ENCODE measurements at places on chromosomes 3 and 15. TPM values are rescaled to one million over a fixed set of nuclear protein-coding genes. Genes with fewer than 3 reads are reported as not detected.

DNA sequence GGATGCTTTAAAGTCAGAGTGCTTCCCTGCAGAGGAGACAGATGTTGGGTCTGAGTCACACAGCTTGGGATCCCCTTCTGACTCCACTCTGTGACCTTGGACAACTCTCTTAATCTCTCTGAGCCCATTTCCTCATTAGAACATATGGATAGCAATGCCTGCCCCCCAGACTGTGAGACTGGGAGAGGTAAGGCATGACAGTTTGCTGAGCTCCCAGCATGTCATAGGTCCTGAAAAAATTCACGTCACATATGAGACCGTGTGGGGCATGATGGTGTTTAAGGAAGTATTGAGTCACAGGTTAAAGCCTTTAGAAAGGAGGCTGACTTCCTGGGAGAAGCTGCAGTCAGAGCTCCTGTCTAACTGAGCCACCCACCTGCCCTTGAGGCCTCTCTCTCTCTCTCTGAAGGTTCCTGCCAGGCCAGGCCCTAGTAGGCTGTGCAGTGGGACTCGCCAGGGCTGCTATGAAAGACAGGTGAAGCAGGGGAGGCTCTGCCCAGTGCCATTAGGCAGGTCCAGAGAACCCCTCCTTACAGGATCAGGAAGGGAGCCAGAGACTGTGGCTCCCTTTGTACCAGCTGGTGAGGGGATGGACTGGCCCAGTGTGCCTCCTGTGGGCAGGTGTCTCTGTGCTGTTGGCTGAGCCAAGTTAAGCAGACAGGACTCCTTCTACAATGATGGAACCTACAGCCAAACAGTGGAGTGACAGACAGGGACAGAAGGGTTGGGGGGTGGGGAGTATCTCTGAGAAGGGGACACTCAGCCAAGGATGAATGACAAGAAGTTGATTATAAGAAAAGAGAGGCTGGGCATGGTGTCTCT is 19.5 kb upstream of the DOCK3 start:
- DNase-seq = no peak

SLC25A38 gene
- total RNA-seq = 19.3 TPM

GRCh38 chr3:148020861-148021260 is 611.7 kb downstream of the ZIC1 start:
- DNase-seq = no peak

GRCh38 chr3:48739617-48739954 is 22.6 kb upstream of the IP6K2 start:
- no peak for DNase-seq

FANCI gene
- 125 TPM for total RNA-seq

GOLGA6C gene
- total RNA-seq = not detected

GRCh38 chr15:89845305-89845893 is 30.7 kb upstream of the ANPEP start:
- no peak for DNase-seq

UROC1 gene
- total RNA-seq = not detected

SNTN gene
- not detected for total RNA-seq

ASB14 gene
- not detected for total RNA-seq

DNA sequence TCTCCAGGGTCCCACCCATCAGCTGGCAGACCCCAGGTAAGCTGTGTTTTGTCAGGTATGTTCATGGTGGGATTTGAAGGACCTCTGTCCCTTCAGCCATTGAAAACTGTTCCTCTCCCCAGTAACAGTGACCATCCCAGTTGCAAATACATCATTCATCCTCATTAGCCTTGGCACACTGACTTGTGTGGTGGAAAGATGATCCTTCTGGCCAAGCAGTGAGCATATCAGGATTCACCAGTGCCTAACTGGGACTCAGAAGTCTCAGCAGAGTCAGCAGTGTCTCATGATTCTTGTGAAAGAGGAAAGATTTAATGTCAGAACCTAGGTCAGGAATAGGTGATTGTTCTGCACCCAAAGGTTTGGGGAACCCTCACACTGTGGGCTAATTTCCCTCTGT is 90.2 kb downstream of the DNAJB8 start:
- no peak for DNase-seq

NAALADL2 gene
- total RNA-seq = 11.5 TPM

GRCh38 chr3:143092191-143092590 is 27.4 kb upstream of the CHST2 start:
- no peak for DNase-seq

MCTP2 gene
- 0.56 TPM for total RNA-seq

C3orf22 gene
- total RNA-seq = not detected

SCAPER gene
- 15.0 TPM for total RNA-seq

IGF2BP2 gene
- total RNA-seq = 147 TPM

INSYN1 gene
- total RNA-seq = 0.17 TPM

- DNase-seq = no peak
Observed at GRCh38 chr3:181718987-181719911, 7.5 kb downstream of the SOX2 start.

DNA sequence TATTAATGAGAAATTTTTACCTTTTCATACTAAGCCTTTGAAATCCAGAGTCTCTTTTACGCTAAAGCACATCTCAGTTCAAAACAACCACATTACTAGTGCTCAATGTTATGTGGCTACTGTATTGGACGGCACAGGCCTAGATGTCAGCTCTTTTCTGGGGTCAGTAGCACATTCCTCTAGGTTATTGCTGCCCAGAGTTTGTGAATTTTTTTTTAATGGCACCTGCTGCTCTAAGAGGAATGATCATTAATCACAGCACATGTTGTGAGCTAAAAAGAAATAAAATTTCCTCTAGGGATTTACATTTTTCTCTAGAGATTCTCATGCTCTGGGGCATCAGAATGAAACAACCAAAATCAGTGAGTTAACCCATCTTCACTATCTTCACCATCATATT is 436.8 kb upstream of the THBS1 start:
- no peak for DNase-seq

TMEM108 gene
- 4.8 TPM for total RNA-seq

GRCh38 chr3:47427866-47428265 is 47.0 kb downstream of the PTPN23 start:
- DNase-seq = no peak

GRCh38 chr3:32937331-32937730 is 14.1 kb upstream of the CCR4 start:
- DNase-seq = no peak

- DNase-seq = no peak
Observed at GRCh38 chr3:110731148-110731547, 340.5 kb upstream of the NECTIN3 start.

- peak; percentile 92 for DNase-seq
Observed at GRCh38 chr15:64905119-64905831, 6.4 kb upstream of the ANKDD1A start.

MYD88 gene
- 3.1 TPM for total RNA-seq

DNA sequence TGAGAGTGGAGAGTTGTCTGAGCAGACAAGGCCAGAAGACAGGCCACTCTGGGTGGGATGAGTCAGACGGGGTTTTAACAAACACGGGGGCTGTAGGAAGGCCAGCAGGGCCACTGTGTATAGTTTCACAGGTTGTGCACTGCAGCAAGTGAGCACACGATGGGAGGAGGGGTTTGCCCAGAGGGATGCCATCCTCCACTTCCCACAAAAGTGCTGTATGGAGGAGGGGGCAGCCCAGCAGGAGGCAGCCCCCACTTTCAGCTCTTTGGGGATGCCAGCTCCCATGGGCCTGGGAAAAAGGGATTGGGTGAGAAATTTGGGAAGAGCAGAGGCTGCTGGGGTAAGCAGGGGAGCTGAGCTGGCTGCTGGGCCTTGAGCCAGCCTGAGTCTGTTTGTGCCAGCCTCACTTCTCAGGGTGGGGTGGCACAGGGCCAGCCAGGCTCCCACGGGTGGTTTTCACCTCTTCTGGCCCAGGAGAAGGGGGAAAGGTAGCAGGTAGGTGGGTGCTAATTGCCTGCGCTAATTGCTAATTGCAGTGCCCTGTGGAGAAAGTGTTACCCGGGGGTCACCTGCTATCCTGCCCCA is 6.7 kb downstream of the ZBTB47 start:
- DNase-seq = no peak

GRCh38 chr15:98292442-98293240 is 332.1 kb downstream of the ARRDC4 start:
- peak; percentile 84 for DNase-seq

DNA sequence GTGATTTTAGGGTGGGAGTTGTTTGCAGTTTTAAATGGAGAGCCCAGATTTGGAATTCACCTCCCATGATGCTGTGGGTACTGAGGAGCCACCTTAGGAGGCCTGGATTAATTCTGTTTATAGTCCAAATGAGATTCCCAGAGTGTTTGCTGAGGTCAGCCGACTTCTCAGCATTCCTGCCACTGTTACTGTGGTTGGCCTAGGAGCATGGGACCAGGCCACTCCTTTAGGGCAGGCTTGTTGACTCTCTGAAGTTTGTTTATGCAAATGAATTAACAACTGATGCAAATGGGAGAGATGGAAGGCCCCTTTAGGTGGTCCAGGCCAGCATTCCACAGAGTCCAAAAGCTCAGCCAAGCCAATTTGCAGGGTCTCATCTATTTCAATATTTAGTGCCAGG is 46.1 kb downstream of the CACNA2D3 start:
- no peak for DNase-seq

DNA sequence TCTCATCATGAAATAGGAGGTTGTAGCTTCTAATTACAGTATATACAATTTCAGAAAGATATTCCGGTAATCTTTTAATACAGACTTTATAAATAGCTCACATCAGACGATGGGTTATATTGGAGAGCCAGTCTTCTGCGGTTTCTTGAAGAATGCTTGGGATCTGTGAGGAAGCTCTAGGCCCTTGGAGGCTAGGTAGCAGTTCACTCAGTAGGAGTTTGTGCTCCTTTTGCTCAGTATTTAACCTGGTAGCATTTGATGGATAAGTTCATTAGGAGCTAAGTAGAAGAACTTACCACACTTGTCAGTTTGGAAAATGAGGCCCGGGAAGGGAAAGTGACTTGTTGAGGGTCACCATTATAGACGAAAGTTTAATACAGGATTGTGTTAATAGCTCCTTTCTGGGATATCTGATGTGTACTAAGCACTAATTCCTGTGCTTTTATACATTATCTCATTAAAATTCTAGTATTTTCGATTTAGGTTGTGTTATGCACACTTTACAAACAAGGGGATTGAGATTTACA is 2.8 kb downstream of the FNDC3B start:
- DNase-seq = no peak

Data from neural progenitor cell (in vitro differentiated cells).